ENCODE measurements at places on chromosomes 1 and 21.

- DNase-seq = no peak
These were observed 10.2 kb downstream of the UAP1 start for GRCh38 chr1:162571696-162572095.

- no peak for DNase-seq
These were observed 15.5 kb upstream of the ADGRB2 start for GRCh38 chr1:31779687-31780086.

- no peak for DNase-seq
These were observed 144.5 kb downstream of the C1orf21 start for GRCh38 chr1:184531296-184531695.

DNA sequence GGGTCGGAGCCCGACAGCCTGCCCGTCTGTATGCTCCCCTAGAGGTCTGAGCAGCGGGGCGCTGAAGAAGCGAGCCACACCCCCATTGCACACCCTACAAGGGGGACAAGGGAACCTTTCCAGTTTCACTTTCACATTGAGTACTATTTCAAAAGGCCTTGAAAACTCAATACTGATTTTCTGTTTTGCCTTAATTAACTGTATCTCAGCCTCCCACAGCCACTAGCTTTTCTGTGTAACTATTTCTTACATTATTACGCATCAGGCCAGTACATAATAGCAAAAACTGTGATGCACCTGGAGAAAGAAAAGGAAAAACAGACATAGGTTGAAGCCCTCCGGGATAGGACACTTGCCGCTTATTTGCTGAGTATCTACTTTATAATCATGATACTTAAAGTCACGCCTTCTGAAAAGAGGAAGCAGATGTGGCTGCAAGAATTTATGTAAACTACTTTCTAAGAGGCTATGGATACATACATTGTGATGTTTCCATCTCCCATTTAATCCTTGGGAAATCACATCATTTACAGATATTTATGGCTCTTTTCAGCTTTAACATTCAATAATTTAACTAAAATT is 1719.5 kb downstream of the MRPL39 start:
- no peak for DNase-seq

DNA sequence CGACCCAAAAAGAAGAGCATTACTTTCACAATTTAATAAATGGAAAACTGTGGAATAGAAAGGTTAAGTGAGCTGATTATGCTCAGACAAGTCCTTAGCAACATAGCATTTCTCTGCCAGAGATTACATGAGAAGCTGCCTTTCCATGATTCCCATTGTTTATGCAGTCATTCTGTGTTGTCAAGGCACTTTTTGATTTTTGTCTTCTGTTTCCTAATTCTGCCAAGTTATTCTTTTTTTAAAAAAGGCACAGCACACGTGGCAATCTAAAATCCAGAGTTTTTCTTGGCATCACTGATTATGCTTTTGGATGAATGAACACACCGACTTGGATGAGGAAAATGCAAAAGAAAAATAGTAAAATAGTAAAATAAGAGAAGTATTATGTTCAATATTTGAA is 185.0 kb downstream of the RGS7 start:
- no peak for DNase-seq

GRCh38 chr1:59498640-59499039 is 201.7 kb downstream of the FGGY start:
- peak; percentile 93 for DNase-seq

- DNase-seq = no peak
These were observed 74.2 kb upstream of the RGS4 start for GRCh38 chr1:162994921-162995320.

DNA sequence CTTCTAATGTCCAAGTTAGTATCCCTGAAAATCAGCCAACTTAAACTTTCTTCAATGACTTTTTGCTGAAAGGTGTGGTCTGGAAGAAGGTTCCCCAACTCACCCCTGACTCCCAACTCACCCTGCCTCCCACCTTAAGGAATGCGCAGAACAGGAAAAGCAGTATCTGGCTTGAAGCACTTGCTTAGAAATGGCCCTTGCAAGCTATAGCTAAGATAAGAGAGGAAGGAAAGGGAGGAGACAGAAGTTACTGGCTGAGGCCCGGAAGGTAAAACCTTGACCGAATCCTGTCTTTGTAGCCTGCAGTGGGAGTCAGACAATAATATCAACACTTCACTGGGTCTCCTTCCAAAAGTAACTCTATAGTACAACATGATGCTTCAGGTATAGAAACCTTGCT is 2.9 kb downstream of the CYYR1 start:
- no peak for DNase-seq

DNA sequence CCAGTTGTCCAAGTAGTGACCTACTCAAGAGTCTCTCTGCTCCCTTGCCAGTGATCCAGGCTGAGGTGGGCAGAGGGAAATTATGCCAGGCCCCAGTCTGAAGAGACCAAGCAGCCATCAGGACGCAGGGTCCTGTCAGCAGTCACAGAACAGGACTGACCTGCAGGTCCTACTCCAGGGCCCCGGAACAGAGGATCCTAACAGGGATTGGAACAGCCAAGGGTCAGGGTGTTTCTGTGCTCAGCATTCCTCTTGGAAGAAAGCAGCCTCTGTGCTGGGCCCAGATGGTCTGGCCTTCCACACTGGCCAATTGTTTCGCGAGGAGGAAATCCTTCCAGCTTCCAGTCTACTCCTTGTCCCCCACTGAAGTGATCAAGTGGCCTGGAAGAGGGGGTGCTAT is 41.6 kb upstream of the USP1 start:
- DNase-seq = no peak

DNA sequence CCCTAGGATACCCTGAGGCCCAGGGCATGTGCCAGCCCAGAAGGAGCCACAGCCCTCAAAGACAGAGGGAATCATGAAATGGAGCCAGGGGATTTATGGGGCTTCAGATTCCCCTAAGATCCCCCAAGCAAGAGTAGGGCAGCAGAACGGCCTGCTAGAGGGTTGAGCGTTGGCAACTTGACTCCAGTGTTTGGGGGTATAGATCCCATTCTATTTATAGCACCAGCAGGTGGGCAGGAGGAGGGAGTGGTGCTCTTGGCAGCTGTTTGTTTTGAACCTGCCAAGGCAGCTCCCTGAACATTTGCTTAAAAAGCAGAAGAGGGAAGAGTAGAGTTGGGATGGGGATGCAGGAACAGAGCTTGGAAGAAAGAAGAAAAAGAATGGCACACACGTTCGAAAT is 33.7 kb downstream of the GLUL start:
- DNase-seq = no peak

GRCh38 chr1:206705191-206705590 is 20.5 kb downstream of the MAPKAPK2 start:
- DNase-seq = peak; percentile 68

DNA sequence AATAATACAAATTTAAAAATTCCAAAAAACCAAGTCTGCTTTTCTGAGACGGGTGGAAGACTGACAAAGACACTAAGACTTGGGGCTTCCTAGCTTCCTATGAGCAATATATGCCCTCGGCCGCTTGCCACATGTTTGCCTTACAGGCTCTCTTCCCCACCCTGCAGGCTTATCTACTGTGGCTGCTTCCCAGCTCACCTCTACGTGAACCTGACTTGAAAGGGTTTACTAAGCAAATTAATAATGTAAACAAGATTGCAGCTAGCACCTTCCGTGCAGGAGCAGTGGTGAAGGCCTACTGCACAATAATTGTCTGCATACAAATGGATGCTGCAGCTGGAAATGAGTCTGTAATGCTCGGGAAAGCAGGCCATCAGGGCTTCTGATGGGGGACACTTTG is 152.9 kb upstream of the DAB1 start:
- DNase-seq = no peak

DNA sequence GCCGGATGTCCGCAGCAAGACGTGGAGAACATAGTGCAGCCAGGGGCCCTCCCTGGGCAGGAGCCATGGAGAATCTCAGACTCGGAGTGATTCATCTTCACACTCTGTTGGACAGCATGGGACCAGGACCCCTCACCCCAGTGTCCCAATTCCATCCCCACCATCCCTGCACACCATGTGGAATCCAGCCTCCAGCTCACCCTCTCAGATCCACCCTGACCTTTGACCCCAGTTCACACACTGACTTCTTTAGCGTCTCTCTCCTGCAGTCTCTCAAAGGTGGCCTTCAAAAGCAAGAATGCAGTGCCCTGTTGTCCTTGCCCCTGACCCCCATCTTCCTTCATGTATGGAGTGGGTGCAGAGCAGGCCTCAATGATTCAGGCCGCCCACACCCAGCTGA is 2.1 kb upstream of the TNNI1 start:
- DNase-seq = no peak

DNA sequence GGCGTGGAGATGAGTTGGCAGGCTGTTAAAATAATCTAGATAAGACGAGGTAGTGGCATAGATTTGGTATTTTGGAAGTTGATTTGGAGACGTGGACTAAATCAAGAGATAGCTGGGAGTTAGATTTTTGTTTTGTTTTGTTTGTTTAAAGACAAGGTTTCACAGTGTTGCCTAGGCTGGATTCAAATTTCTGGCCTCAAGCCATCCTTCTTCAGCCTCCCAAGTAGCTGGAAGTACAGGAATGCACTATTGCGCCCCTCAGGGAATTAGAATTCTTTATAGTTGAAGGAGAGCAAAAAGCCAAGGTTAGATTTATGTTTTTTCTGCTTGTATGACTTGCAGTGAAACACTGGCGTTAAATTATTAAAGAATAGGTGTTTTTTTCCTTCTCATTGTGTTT is 22.3 kb upstream of the SNRPE start:
- DNase-seq = no peak

DNA sequence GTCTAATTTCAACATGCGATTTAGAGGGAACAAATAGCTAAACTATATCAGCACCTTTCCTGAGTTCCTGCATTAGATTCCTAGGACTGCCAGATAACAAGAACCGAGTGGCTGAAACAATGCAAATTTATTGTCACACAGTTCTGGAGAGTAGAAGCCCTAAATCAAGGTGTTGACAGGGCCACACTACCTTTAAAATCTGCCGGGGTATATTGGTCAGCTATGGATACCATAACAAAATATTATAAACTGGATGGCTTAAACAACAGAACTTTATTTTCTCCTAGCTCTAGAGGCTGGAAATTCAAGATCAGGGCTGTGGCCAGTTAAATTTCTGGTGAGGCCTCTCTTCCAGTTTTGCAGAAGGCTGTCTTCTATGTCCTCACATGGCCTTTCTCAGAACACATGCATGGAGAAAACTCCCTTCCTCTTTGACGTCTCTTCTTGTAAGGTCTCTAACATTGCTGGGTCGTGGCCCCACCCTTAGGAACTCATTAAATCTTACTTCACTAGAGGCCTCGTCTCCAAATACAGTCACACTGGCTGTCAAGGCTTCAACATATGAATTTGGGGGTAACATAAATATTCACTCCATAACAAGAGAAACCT is 144.3 kb downstream of the FCRL5 start:
- no peak for DNase-seq

DNA sequence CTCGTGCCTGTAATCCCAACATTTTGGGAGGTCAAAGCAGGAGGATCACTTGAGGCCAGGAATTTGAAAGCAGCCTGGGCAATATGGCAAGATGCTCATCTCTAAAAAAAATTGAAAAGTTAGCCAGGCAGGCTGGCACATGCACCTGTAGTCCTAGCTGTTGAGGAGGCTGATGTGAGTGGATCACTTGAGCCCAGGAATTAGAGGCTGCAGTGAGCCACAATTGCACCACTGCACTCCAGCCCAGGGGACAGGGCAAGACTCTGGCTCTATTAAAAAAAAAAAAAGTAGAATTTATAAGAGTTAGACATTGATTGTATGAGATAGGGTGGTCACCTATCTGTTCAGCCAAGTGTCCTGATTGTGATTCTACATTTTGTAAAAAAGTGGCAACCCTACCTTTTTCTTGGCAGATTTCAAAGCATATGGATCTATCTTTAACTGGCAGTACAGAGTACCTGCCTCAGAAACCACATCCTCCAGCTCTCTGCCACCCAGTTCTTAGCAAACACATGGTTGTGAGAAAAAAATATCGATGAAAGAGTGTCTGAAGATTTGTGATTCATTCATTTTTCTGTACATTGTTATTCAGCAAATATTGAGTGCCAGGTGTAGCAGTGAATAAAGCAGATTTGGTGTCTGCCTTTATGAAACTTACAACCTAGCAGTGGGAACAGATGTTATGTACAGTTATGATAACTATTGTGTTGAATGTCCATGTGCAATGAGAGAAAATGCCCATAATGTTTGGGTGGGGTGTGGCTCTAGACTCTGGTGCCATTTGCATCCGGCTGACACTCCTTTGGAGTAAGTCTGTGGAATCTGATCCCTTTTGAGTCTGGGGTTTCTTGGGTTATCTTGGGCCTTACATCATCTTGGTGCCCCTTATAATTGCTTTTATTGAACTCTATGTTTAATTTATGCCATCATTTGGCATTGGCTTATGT is 82.5 kb downstream of the ST3GAL3 start:
- no peak for DNase-seq

DNA sequence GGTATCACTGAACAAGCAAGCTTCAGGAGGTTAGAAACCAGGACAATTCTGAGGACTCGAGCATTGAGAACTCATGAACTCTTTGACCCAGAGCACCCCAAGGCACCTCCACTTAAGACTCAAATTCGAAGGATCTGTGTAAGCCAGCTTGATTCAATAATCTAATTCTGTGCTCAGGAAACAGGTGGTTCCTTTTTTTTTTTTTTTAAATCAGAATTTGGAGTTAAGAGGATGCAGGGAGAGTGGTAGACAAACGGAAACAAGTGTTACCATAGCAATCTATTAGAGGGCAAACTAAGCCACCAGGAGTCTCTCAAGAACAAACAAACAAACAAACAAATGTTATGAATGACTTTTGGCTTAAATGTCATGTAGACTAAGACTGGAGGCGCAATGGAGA is 53.8 kb upstream of the DPH5 start:
- no peak for DNase-seq
